T-helper 17 cell (primary cell): ENCODE measurements at places on chromosomes 2 and 18. TPM values are rescaled to one million over a fixed set of nuclear protein-coding genes. Genes with fewer than 3 reads are reported as not detected.
A peak's percentile ranks its signal among the peaks of the same experiment; 100 is the strongest.

DNA sequence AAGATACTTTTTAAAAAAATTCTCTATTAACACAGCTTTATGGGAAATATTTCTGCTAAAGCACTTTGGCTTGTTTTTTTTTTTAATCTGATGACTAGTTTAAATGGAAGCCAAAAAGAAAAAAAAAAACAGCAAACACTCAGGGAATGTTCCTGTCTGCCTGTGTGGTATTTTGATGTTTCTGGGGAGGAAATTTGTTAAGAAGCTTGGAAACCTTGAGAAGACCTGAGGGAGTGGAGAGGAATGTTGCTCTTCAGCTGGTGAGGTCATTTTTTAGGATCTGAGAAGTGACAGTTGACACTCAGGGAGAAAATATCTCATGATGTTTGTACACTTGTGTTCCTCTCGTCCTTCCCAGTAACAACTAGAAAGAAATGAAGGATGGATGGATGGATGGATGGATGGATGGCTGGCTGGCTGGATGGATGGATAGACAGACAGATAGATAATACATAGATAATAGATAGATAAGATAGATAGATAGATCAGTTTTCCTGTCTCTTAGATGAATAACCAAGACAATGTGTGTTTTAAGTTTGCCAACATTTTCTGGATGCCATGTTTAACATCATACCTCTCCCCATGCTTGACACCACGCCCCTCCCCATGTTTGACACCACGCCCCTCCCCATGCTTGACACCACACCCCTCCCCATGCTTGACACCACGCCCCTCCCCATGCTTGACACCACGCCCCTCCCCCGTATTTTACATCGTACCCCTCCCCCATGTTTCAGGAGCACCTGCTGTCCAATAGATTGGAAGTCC is 84.8 kb downstream of the CTIF start:
- DNase-seq: no peak

GRCh38 chr2:73281244-73281643 is 3.0 kb downstream of the FBXO41 start:
- DNase-seq: no peak

- DNase-seq: no peak
Measured at GRCh38 chr18:332007-332406, 64.2 kb upstream of the THOC1 start.

GRCh38 chr18:59577386-59577655 is 119.9 kb downstream of the CCBE1 start:
- DNase-seq: no peak

DNA sequence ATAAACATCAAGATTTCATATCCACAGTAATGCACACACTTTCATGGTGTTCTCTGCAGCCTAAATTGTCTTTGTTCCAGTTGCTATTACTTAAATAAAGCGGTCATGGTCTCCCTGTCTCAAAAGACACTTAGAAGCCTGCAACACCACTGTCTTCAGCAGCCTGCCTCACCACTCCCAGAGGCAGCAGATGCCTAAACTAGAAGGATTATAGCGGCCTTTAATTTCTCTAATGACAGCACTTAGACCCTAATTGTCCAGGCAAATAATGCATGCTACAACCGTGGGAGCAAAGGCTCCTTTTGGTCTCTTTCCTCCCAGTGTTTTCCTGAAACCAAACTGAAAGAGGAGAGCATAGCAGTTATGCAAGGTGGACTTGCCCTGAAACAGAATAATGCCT is 248.8 kb upstream of the SLC39A10 start:
- no peak for DNase-seq

- DNase-seq: peak; percentile 16
Measured at GRCh38 chr2:174771631-174772471, 7.6 kb upstream of the CHRNA1 start.

- DNase-seq: no peak
Measured at GRCh38 chr2:215624423-215624829, 188.6 kb upstream of the FN1 start.

DNA sequence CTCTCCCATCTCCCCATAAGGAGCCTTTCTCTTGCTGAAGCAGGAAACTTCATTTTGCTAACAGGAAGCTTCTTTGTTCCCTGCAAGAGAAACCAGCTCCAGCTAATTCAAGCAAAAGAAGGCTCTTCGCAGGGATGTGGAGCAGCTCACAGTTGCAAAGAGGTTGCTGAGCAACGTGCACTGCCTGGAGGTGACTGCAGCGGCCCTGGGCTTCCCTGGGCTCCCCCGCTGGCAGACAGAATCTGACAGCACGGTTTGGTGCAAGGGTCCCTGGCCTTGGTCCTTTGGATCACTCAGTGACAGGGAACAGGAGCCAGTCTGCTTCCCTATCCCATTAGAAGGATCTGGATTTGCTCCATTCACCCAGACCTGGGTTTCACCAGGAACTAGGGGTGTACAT is 25.8 kb downstream of the GPR55 start:
- DNase-seq: no peak

GRCh38 chr2:236665572-236666118 is 96.0 kb downstream of the ACKR3 start:
- no peak for DNase-seq

- DNase-seq: no peak
Measured at GRCh38 chr2:192515937-192516336, 321.2 kb upstream of the TMEFF2 start.

DNA sequence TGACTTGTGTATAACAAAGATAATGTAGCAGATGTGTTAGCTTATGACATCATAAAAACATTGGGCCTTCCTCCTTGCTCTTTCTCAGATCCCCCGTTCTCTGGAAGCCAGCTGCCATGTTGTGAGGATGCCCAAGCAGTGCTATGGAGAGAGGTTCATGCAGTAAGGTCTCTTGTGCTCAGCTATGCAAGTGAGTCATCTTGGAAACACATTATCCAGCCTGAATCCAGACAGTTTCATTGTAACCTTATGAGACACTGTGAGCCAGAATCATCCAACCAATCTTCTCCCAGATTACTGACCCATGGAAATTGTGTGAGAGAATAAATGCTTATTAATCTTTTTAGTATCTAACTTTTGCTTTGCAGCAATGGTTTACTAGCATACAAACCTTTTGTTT is 60.8 kb downstream of the ST6GAL2 start:
- no peak for DNase-seq

- peak; percentile 72 for DNase-seq
Measured at GRCh38 chr2:233053928-233054784, 6.0 kb upstream of the INPP5D start.

DNA sequence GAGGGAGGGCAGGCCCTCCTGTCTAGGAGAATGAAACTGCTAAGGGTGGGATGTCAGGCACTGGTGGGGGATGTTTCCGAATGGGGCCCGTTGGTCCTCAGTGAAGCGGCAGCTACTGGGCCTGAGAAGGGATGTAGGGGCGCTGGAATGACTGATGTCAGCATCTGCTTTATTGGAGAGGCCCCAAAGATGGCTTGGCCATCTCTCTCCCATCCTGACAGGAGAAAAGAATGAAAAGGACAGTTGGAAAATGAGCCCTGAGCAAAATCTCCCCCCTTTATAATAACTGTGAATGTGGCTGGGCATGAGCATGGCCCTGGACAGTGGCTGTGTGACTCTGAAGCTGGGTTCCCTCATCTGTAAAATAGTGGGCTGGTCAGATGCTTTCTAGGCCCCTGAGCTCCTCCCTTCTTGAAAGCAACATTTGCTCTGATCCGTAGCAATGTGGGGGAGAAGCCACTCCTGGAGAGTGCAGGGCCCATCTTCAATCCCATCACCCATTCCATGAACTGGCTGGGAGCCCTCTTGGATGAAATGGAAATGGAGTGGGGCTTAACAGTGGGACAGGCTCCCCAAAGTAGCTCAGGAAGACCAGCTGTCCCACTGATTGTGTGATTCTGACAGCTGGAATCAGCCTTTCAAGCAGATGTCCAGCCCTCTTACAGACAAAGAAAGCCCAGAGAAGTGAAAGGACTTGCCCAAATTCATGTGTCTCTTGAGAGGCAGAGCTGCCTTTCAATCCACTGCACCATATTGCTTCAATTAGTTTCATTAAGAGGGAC is 232.7 kb upstream of the SMAD2 start:
- DNase-seq: no peak

- DNase-seq: no peak
Measured at GRCh38 chr2:240402566-240403272, 32.7 kb upstream of the GPC1 start.

DNA sequence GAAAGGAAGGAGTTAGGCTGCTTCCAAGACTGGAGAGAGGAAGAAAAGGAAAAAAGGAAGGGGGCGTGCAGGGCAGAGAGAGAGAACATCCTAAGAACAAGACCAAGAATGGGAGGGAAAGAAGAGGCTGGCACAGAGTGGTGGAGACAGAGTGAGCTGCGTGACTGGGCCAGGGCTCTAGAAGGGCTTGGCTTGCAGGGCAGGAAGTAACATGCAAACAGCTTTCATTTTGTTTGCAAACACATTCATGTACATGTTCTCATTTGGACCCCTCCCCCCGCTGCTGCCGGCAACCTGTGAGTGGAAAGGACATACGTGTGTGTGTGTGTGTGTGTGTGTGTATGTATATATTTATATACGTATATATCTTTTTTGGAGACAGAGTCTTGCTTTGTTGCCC is 46.8 kb upstream of the DNMT3A start:
- DNase-seq: no peak

GRCh38 chr18:36451454-36452251 is 154.1 kb downstream of the FHOD3 start:
- no peak for DNase-seq

- no peak for DNase-seq
Measured at GRCh38 chr2:233297076-233297475, 10.5 kb upstream of the SAG start.

GRCh38 chr18:57026316-57026715 is 120.6 kb upstream of the BOD1L2 start:
- no peak for DNase-seq

DNA sequence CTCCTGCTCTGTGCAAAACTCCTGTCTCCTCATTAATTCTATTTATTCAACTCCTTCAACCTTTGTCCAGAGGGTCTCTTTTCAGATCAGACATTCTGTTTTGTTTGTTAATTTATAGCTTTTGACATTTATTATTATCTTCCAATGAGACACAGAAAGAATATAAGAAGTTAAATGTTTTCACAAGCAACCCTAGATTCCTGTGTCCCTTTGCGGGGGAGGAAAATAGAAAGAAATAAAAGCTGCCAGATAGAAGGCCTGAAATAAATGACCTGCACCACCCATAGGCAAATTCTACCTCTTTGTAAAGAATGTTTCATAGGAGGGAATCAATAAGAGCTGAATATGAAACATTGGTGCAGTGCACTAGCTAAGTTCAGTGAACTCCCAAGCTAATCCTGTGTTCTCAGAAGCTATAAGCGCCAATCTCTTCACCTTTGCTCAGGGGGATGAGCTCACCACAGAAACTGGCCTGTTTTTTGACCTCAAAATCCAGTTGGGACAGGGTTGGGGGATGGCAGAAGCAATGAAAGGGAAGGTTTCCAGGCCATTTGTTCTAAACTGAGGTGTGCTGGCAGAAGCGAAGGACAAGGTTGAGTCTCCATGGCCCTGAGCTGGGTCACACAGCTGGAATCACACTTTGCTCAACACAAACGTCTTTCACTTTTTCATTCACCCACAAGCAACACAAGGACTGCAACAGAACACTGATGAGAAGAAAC is 258.6 kb downstream of the NRXN1 start:
- no peak for DNase-seq

DNA sequence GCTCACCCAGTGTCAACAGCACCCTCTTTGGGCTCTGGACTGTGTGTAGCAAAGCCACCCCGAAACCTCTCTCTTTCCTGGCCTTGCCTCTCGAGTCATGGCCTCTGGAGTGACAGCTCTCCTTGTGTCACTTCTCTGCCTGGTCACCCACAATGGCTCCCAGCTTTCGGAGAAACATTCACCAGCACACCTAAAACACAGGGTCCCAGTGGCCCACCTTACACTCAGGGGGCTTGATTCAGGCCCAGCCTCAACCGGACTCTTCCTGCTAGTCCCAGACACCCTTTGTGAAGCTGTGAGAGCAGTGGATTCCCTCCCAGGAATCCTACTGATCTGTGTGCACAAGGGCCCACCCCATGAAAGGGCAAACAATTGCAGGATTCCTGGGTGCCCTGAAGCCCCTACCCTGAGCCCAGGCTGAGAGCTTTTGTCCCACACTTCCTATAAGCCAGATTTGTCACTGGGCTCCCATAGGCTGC is 137.2 kb upstream of the HAAO start:
- DNase-seq: no peak

GRCh38 chr18:77035380-77036187 is 97.0 kb downstream of the MBP start:
- DNase-seq: no peak

DNA sequence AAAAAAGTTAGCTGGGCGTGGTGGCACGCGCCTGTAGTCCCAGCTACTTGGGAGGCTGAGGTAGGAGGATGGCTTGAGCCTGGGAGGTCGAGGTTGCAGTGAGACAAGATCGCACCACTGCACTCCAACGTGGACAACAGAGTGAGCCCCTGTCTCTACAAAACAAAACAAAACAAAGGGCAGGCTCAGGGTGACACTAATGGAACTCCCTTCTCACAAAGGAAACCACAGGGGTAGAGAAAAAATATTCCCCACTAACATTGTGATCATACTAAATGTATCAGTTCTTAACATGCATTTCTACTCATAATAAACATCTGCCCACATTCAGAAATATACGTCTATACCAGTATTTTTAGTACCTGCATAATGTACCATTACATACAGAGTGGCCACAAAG is 21.1 kb downstream of the STAM2 start:
- no peak for DNase-seq

DNA sequence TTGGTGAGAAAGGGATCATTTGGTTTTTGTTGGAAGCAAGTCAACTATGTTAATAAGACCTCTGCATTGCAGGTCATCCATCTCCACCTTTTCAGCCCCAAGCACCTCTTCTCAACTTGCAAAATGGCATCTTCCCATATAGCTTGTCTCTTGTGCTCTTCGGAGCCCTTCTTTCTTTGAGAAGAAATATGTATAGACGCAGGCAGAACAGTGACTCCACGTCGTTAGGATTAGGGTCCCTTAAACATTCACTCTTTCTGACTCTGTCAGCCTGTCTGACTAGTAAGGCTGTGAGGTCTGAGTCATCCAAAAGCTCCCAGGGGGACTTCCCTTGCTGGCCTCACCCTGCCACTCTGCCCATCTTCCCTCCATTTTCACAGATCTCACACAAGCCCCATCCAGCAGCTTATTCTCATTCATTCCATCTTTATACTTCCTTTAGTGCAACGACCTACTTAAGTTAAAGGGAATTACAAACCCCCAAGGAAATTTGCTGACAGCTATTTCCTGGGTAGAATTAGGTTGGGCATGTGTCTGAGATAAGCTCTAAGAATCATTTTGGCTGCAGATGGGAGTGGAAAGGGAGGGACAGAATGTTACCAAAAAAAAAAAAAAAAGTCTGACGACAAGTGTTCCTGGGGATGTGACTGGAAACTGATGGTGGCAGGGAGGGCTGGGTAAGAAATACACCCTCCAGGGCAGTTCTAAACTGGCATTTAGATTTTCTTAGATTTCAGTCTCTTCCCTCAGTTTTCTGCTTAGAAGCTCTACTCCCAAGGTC is 37.7 kb upstream of the MEX3C start:
- no peak for DNase-seq

NEU4 gene
- 9.4 TPM for total RNA-seq

TRIM43 gene
- not detected for total RNA-seq

OR6B2 gene
- not detected for total RNA-seq

ZNF892 gene
- total RNA-seq: 2.0 TPM

ITGA6 gene
- 61.7 TPM for total RNA-seq

DYNC2LI1 gene
- 4.7 TPM for total RNA-seq

SUPT7L gene
- total RNA-seq: 48.8 TPM

RFX8 gene
- not detected for total RNA-seq

MAP3K19 gene
- not detected for total RNA-seq

IL1RN gene
- 0.68 TPM for total RNA-seq

FSIP2 gene
- 0.57 TPM for total RNA-seq

LTBP1 gene
- total RNA-seq: 2.2 TPM

AMER3 gene
- total RNA-seq: not detected

KRTCAP3 gene
- total RNA-seq: 9.1 TPM

ZSWIM2 gene
- not detected for total RNA-seq

APCDD1 gene
- total RNA-seq: not detected
